ENCODE measurements at places on chromosomes 11 and 22. TPM values are rescaled to one million over a fixed set of nuclear protein-coding genes. Genes with fewer than 3 reads are reported as not detected.

DNA sequence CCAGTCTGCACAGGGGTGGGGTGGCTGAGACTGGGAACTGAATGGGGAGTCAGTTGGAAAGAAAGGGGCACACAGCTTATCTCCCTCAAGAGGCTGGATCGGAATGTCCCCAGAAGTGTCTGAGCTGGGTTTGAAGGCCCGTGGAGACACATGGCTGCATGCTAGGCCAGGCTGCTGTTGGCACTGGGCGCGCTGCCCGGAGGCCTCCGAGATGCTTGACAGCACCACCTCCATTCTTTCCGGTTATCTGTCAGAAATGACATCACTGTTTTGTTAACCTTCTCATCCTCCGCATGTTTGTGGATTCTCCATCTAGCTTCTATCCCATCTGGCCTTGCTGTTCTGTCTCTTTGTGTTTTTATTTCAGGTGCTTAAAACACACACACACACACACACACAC, 85.5 kb downstream of the APIP start:
- H3K27me3 ChIP-seq, result peaks cover 25% of the 10 kb centered on the region
- no peak overlapping the region for H3K27ac ChIP-seq
- H3K36me3 ChIP-seq, result no peaks in the 10 kb centered on the region
- H3K4me1 ChIP-seq, result no peaks in the 10 kb centered on the region

Gene PNPLA5
- not detected for polyA plus RNA-seq

DNA sequence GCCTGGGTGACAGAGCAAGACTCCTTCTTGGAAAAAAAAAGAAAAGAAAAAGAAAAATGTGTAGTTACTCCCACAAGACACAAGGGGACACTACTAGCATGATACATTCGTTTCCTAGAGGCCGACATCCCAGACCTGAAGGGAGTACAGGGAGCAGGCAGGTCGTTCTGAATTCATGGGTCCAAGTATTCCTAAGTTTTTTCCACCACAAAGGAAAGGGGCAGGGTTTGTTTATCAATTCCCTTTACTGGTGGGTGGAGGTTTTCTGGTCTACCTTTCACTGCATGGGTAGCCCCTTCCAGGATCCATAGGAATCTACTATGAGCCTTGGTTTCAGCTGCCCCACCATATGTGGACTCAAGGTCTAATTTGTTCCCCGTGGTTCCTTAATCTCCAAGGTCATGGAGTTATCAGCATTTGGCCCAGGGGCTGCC, 11.8 kb downstream of the TIGD3 start:
- no peaks in the 10 kb centered on the region for H3K36me3 ChIP-seq
- no peaks in the 10 kb centered on the region for H3K27me3 ChIP-seq
- H3K27ac ChIP-seq, result no peak overlapping the region

Gene TEAD1
- not detected for polyA plus RNA-seq

Gene STK33
- polyA plus RNA-seq, result 2.5 TPM

DNA sequence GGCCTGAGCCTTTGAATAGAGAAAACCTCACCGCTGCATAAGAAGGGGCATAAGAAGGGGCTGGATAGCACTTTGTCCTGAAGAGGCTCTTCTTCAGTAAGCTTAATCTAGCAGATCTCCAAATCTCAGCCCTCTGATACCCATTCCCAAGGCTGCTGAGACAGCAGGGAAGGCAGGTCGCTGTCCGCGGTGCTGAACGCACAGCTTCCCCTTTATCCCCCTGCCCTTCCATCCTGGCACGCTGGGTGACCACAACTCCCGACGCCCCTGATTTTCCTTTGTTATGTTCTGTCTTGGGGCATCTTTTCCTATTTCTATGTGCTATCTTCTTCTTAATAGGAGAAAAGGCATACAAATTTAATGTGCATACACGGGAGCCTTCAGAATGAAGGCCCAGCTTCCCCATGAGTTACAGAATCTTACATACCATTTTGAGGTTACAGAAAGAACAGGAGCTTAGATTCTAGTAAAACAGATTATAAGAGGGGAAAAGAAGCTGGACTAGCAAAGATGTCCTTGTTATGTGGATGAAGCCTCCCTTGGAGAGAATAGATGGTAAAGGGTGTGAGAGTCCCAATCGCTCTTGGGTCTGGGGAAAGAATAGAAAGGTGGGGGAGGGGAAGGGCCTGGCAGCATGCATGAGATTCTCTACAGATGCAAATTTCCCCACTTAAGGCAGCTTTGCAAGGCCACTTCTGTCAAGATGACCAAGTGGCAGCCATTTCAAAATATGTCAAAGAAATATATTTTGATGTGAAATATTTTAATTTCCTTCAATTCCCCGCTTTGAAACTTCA, 5.7 kb upstream of the SULT4A1 start:
- no peaks in the 10 kb centered on the region for H3K36me3 ChIP-seq
- H3K27me3 ChIP-seq, result peaks cover 34% of the 10 kb centered on the region
- H3K27ac ChIP-seq, result no peak overlapping the region
- DNase-seq, result no peak

DNA sequence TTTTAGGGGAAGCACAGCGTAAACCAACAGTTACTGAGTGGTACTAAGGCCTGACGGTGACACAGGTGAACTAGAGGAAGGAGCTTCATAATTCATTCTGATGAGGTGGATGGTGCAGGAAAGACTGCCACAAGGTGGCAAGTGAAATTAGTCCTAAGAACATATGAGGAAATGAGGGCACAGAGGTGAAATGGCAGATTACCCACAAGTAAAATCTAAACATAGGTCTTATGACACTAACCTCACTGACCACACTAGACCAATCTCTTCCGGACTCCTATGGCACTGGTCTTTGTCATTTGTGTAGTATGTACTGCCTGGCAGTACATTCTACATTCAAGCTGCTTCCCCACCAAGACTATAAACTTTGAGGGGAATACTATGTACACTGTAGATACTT, 20.2 kb downstream of the GAB2 start:
- no peaks in the 10 kb centered on the region for H3K36me3 ChIP-seq
- H3K27ac ChIP-seq, result no peak overlapping the region
- H3K27me3 ChIP-seq, result no peaks in the 10 kb centered on the region
- peaks cover 10% of the 10 kb centered on the region for H3K4me1 ChIP-seq
- peak; percentile 32 for DNase-seq
- H3K4me3 ChIP-seq, result no peak overlapping the region

DNA sequence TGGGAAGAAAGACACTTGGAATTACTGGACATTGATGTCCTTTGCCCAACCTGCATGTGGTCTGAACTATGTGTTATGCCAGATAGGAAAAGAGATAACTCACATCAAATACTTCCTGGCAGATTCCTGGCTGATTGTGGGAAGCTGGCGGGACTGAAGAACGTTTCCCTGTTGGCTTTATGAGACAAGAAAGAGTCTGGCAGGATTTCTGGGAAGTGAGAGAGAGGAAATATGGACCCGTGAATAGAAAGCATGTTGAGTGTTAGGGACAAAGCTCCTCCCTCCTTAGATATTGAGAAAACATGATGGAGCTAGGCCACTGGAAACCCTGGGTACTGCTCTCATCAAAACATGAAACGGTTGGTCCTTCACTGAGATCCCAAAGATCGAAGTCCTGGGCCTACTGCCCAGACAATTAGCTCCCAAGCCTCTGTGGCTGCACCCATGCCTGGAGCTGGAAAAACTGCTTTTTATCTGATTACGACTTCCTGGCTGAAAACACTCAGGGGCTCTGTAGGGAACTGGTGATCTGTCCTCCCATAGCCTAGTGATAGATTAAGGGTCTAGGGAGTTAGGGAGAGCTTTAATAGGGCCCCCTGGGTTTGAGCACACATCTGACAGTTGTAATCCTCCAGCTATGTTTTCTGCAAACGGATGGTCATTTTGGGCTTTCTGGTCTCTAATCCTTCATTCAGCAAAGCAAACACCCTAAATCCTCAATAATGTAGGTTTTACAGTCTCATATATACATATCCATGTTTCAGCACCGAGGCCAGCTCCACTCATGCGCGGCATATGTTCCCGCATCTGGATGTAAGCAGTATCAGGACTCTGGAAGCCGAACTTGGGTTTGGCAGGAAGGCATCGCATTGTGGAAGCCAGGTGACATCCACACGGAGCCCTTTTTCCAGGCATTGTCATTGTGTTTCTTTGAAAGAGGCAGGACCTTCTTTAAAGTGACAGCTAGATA, 6.1 kb upstream of the B3GAT1 start:
- no peak for DNase-seq
- H3K4me1 ChIP-seq, result peaks cover 18% of the 10 kb centered on the region
- no peak overlapping the region for H3K27ac ChIP-seq
- H3K27me3 ChIP-seq, result peaks cover 34% of the 10 kb centered on the region

Gene OR5A2
- polyA plus RNA-seq, result not detected

DNA sequence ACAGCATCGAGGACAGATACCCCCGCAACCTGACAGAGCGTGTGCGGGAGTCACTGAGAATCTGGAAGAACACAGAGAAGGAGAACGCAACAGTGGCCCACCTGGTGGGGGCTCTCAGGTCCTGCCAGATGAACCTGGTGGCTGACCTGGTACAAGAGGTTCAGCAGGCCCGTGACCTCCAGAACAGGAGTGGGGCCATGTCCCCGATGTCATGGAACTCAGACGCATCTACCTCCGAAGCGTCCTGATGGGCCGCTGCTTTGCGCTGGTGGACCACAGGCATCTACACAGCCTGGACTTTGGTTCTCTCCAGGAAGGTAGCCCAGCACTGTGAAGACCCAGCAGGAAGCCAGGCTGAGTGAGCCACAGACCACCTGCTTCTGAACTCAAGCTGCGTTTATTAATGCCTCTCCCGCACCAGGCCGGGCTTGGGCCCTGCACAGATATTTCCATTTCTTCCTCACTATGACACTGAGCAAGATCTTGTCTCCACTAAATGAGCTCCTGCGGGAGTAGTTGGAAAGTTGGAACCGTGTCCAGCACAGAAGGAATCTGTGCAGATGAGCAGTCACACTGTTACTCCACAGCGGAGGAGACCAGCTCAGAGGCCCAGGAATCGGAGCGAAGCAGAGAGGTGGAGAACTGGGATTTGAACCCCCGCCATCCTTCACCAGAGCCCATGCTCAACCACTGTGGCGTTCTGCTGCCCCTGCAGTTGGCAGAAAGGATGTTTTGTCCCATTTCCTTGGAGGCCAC, 3.3 kb downstream of the FADD start:
- no peaks in the 10 kb centered on the region for H3K27me3 ChIP-seq
- peaks cover 38% of the 10 kb centered on the region for H3K4me1 ChIP-seq
- H3K36me3 ChIP-seq, result peaks cover 5% of the 10 kb centered on the region
- H3K4me3 ChIP-seq, result no peak overlapping the region
- peak overlapping the region; percentile 77 for H3K27ac ChIP-seq

DNA sequence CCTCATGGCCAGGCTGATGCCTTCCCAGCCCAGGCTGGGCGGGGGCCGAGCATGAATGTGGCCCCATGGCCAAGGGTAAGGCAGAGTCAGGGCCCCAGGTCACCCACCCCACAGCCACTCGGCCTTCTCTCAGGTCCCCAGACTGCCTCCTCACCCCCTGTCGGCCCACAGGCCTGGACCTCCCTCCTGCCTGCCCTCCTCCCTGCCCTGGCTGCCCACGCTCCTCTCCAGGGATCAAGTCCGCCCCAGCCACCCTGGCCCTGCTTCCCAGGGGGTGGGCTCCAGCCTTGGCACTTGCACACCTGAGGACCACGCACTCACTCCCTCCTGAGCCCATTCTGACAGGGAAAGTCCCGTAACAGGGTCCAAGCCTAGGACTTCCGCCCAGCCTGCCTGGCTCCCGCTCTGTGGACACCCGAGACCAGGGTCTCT, 37.8 kb upstream of the TH start:
- no peak for DNase-seq
- no peak overlapping the region for H3K27ac ChIP-seq
- H3K4me1 ChIP-seq, result peaks cover 3% of the 10 kb centered on the region
- H3K4me3 ChIP-seq, result no peak overlapping the region

- H3K4me3 ChIP-seq, result peak within 1 kb of the TSS; percentile 98
- DNase-seq, result peak; percentile 68
- H3K27me3 ChIP-seq, result peaks cover 40% of the 10 kb centered on the region
- H3K27ac ChIP-seq, result peak within 1 kb of the TSS; percentile 66
These were observed at the start of gene ZBTB16 for GRCh38 chr11:114059278-114059983. Gene ZBTB16 (plus strand): TSS chr11:114059711. CDS start chr11:114063301, 3,590 bp downstream.

Gene MPZL3
- 3.2 TPM for polyA plus RNA-seq

DNA sequence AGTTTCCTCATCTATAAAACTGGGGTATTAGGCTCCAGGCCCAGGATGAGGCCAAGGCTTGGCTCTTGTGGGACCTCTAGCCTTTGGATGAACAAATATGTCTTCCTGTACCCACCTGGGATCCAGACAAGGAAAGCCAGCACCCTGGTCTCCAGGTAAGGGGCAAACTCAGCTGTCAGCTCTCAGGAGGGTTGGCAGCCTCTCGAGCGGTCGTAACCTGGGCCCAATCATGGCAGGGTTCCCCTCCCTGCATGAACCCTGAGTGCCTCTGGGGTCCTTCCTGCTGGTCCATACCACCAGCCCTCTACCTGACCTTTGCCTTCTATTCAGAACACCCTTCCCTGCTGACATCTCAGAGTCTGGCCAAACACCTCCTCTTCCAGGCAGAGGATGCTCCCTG, 19.6 kb downstream of the SLC22A12 start:
- H3K4me3 ChIP-seq, result no peak overlapping the region
- H3K27me3 ChIP-seq, result no peaks in the 10 kb centered on the region
- no peaks in the 10 kb centered on the region for H3K36me3 ChIP-seq
- H3K27ac ChIP-seq, result no peak overlapping the region
- H3K4me1 ChIP-seq, result peaks cover 17% of the 10 kb centered on the region

Gene GRIA4
- not detected for polyA plus RNA-seq

- peaks cover 48% of the 10 kb centered on the region for H3K36me3 ChIP-seq
- H3K4me3 ChIP-seq, result no peak overlapping the region
- no peaks in the 10 kb centered on the region for H3K4me1 ChIP-seq
- H3K27me3 ChIP-seq, result no peaks in the 10 kb centered on the region
- no peak overlapping the region for H3K27ac ChIP-seq
These were observed 118.0 kb downstream of the MIAT start for GRCh38 chr22:26775394-26775793.

GRCh38 chr22:23305321-23305910, 125.1 kb downstream of the BCR start:
- no peak for DNase-seq
- H3K36me3 ChIP-seq, result peaks cover 8% of the 10 kb centered on the region
- H3K4me3 ChIP-seq, result no peak overlapping the region
- H3K27me3 ChIP-seq, result no peaks in the 10 kb centered on the region
- no peaks in the 10 kb centered on the region for H3K4me1 ChIP-seq
- H3K27ac ChIP-seq, result no peak overlapping the region

Gene ANO9
- 4.5 TPM for polyA plus RNA-seq

Gene ALDH3B1
- polyA plus RNA-seq, result 0.67 TPM

GRCh38 chr11:96978751-96979150, 588.9 kb downstream of the JRKL start:
- no peaks in the 10 kb centered on the region for H3K36me3 ChIP-seq
- H3K27ac ChIP-seq, result no peak overlapping the region
- no peaks in the 10 kb centered on the region for H3K4me1 ChIP-seq
- no peak for DNase-seq
- no peaks in the 10 kb centered on the region for H3K27me3 ChIP-seq

Gene PYGM
- 2.2 TPM for polyA plus RNA-seq

Gene MUC15
- not detected for polyA plus RNA-seq

GRCh38 chr11:87022254-87022653, 15.5 kb upstream of the TMEM135 start:
- H3K27me3 ChIP-seq, result peaks cover 31% of the 10 kb centered on the region
- DNase-seq, result no peak
- H3K4me1 ChIP-seq, result no peaks in the 10 kb centered on the region
- no peaks in the 10 kb centered on the region for H3K36me3 ChIP-seq

Measured in naive B cell (primary cell).